Naive thymus-derived CD4-positive, alpha-beta T cell (primary cell): ENCODE measurements at places on chromosomes 2 and 18.

DNA sequence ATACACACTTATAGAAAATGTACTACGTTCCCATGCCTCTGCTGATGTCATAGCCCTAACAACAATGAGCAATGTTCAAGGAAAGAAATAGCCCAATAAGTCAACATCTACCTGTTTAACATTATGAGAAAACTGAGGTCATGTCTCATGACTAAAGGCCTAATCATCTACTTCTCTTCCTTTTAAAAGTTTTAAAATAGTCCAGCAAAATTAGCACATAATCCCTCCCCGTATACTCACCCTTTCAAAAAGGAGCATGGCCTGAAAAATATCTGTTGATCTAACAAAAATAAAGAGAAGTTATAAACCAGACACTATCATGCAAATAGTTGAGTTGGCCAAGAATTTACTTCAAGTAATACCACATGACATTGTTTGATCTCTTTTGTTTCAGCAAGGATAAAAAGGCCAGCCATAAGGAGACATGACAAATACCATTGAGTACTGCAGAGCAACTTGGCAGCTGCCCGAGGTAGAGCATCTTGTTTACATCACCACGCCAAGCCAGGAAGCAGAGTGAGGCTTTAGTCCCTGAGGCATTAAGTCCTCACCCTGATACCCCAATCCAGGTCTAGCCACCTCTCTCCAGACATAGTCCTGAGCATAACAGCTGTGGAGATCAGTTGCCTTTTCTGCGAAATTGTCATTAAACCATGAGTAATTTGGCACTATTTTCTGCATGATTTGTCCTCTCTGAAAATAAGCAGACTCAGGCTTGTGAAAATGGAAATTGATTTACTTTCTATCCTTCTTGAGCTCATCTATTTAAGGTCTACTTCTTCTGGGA is 137.4 kb upstream of the ETAA1 start:
- no peak overlapping the region for H3K4me3 ChIP-seq
- no peaks in the 10 kb centered on the region for H3K36me3 ChIP-seq
- H3K27me3 ChIP-seq: no peaks in the 10 kb centered on the region

DNA sequence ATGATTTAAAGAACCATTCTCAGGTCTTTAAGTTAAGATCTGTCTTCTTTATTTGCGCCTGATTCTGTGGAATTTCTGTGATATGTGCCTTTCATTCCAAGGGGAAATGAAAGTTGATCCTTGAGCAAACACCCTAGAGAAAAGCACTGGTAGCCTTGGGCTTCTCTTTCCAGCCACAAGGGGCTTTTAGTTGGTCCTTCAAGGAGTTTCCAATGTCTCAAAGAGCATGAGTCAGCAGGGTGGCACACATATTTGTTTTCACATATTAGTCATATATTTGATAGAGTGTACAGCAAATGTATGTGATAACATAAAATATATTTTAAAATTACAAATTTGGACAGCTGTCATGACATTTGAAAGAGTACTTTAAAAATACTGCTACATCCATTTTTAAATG is 339.5 kb downstream of the TXNL1 start:
- no peak for DNase-seq
- H3K4me3 ChIP-seq: no peak overlapping the region
- no peaks in the 10 kb centered on the region for H3K36me3 ChIP-seq
- no peak overlapping the region for H3K27ac ChIP-seq

DNA sequence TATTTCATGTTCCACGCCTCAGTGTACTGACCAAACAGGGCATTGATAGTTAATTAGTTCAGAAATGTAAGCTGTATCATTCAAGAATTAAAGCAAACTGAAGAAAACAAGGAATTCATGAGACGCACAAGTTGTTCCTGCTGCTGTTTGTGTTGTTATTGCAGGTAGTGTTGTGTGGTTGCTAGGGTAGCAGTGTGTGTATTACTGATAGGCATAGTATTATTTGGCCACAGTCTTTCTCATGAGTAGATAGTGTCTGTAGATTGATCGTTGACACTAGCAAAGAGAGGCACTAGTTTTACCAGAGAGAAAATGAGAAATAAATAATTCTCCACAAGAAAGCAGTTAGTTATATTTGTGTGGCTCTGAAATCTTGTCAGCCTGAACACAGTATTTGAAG is 548.6 kb downstream of the LRP1B start:
- H3K4me1 ChIP-seq: no peaks in the 10 kb centered on the region
- H3K27me3 ChIP-seq: no peaks in the 10 kb centered on the region
- no peak overlapping the region for H3K4me3 ChIP-seq
- H3K27ac ChIP-seq: no peak overlapping the region
- H3K36me3 ChIP-seq: no peaks in the 10 kb centered on the region

DNA sequence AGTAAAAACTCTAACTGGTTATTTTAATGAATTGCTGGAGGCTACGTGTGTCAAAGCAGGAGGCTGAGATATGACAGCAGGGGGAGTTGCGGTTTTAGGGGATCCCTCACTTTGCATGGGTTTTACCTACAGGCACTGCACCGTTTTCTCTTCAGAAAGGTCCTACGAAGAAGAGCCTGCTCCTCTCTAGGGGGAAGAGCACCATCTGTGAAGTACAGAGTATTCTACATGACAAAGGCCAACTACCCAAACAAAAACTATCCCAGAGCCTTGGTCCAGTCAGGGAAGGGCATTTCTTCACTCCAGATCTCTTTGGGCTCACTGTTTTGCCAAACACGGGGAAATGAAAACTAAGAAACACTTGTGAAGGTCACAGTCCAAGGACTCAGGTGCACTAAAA is 696.7 kb upstream of the SOX11 start:
- no peak overlapping the region for H3K27ac ChIP-seq
- DNase-seq: no peak
- H3K4me1 ChIP-seq: no peaks in the 10 kb centered on the region
- H3K27me3 ChIP-seq: no peaks in the 10 kb centered on the region
- H3K4me3 ChIP-seq: no peak overlapping the region

DNA sequence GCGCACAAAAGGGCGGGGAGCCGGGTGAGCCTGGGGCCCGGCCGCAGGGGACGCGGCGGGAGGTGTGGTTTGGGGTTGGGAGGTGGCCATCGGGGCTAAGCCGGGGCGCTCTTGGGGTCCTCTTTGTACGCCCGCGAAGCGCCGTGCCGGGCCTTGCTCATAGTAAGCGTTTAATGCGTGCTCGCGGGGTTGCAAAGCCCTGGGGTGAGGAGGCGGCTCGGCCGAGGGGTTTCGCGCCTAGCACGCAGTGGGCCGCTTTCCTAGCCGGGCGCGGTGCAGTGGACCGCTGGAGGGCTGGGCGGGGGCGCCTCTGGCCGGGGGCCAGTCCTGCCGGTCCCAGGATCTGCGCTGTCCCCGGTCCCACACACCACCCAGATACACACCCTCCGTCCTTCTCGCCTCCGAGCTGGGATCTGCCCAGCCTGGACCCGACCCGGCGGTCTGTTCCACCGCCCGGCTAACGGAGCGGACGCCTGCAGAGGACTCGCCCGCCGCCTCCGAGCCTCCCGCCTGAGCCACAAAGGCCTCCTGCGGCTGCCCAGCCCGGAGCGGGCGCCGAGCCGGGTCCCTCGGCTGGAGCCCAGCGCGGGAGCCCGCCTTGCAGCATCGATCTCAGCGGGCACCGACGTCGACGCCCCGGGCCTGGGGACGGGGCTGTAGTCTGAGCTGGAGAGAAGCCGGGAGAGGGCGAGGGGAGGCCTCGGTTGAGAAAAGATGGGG is 564 bp downstream of the DPYSL5 start:
- no peak for DNase-seq
- H3K4me3 ChIP-seq: peak overlapping the region; percentile 33
- peaks cover 17% of the 10 kb centered on the region for H3K27me3 ChIP-seq
- H3K4me1 ChIP-seq: peaks cover 20% of the 10 kb centered on the region
- H3K36me3 ChIP-seq: no peaks in the 10 kb centered on the region
- H3K27ac ChIP-seq: no peak overlapping the region

DNA sequence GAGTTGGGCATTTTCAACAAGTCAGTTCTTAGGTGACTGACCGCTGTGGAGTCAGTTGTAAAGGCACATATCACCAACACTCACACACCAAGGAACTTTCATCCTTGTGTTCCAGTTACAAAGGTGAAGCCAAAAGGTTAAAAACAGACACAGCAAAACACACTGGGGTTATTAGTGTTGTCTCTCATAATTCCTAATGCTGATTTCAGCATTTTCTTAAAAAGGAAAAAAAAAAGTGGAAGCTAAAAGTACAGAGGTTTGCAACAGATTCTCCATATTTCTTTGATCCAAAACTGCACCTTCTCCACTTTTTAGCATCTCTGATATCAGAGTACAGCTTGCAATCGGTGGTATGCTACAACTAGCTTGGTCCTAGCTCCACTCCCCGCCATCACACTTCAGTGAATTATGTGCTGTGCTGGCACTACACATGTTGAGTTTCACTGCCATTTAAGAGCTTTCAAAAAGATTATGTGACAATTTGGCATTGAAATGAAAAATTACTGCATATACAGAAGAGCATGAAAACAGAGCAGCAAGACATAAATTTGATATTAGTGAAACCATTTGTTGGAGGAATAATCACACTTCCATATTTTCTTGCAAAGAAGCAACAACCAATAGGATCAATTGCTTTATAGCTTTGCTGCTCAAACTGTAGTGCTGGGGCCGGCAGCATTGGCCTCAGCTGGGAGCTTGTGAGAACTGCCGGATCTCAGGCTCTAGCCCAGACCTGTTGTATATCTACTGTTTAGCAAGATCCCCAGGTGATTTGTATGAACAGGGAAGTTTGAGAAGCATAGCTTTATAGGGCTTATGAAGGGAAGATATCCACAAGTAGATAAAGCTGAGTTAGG is 62.3 kb upstream of the DAPL1 start:
- no peak overlapping the region for H3K4me3 ChIP-seq
- H3K36me3 ChIP-seq: no peaks in the 10 kb centered on the region
- DNase-seq: no peak
- no peak overlapping the region for H3K27ac ChIP-seq
- no peaks in the 10 kb centered on the region for H3K27me3 ChIP-seq

DNA sequence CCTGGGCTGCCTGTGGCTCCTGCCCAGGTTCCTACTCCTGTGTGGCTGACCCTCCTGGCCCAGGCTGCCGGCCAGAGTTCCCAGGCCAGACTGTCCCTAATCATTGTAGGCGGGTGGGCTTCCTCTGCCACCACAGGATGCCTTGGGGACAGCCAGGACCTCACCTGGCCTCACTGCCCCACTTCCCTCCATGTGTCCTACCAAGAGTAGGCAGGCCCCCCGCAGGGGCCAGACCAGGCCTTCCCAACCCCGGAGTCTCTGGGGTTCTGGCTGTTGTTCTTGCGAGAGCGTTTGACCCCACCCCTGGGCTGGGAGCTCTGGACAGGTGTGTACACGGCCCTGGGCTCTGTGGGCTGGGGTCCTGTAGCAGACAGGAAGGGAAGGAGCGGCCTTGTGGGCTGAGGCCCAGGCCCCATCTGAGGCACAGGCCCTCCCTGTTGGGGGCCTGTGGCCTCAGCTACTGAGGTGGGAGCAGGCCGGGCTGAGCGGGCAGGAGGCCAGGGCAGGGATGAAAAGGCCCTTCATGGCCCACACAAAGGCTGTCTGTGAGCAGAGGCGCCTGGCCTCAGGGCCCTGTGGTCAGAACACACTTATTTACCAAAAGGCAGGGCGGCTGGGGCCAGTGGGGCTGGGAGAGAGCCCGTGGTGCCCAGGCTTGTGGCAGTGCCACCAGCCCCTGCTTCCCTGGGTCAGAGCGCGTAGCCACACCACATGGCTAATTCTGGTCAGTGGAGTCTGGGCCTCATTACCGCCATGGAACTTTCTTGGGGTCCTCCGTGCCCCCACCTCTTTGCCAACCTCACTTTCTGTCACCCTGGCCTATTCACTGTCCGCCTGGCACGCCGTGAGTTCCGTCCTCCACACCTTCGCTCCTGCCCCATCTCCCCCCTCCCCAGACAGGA is 2.0 kb downstream of the SNORC start:
- DNase-seq: no peak
- no peaks in the 10 kb centered on the region for H3K27me3 ChIP-seq
- no peaks in the 10 kb centered on the region for H3K36me3 ChIP-seq
- H3K27ac ChIP-seq: no peak overlapping the region

- peak within 1 kb of the TSS; percentile 50 for H3K4me3 ChIP-seq
- H3K36me3 ChIP-seq: no peaks in the 10 kb centered on the region
- peaks cover 5% of the 10 kb centered on the region for H3K27me3 ChIP-seq
- peaks cover 15% of the 10 kb centered on the region for H3K4me1 ChIP-seq
Measured at GRCh38 chr2:42792583-42793333, at the start of gene HAAO. Gene HAAO, minus strand, starts transcription at chr2:42792583. Its CDS starts 47 bp downstream, at chr2:42792536.

DNA sequence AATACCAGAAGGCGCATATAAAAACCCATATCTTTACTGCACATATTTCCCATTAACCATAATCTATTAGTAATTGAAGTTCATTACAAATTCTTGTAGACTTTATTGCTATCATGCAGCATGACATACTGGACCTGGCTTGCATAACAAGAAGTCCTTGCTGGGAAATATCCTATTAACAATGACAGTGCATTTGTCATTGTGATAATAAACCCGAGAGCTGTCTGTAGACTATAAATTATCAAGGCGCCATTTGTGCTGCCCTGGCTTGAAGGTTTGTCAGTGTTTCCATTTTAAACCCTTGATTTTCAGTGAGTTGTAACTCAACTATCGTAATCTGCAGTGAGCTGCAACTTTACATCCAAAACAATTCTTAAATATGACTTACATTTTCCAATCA is 59.0 kb downstream of the HNMT start:
- DNase-seq: no peak
- no peak overlapping the region for H3K27ac ChIP-seq
- no peaks in the 10 kb centered on the region for H3K27me3 ChIP-seq

- no peaks in the 10 kb centered on the region for H3K36me3 ChIP-seq
- H3K27me3 ChIP-seq: no peaks in the 10 kb centered on the region
- no peaks in the 10 kb centered on the region for H3K4me1 ChIP-seq
Measured at GRCh38 chr2:46066116-46066515, 231.1 kb upstream of the EPAS1 start.

DNA sequence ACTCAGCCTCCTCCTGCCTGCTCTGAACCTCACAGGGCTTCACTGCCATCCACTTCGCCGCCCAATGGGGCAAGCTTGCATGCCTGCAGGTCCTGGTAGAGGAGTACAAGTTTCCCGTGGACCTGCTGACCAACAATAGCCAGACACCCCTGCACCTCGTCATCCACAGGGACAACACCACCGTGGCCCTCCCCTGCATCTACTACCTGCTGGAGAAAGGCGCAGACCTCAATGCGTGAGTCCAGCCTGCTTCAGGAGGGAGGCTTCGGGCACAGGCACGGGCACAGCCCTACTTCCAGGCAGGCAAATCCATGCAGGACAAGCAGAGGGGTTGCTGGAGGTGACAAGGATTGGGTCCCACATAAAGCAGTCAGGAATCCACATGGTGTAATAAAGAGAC is 1.2 kb downstream of the ANKRD53 start:
- peaks cover 9% of the 10 kb centered on the region for H3K4me1 ChIP-seq
- no peak overlapping the region for H3K27ac ChIP-seq
- DNase-seq: no peak
- no peak overlapping the region for H3K4me3 ChIP-seq
